ENCODE measurements at places on chromosomes 2 and 18. TPM values are rescaled to one million over a fixed set of nuclear protein-coding genes. Genes with fewer than 3 reads are reported as not detected.

TTN gene
- total RNA-seq = 1.3 TPM

ASAP2 gene
- 52.3 TPM for total RNA-seq

CCBE1 gene
- total RNA-seq = 1.2 TPM

SERPINB4 gene
- under 0.01 TPM for total RNA-seq

IL1RL2 gene
- total RNA-seq = under 0.01 TPM

CXCR4 gene
- 167 TPM for total RNA-seq

C18orf54 gene
- total RNA-seq = 4.9 TPM

TMEM198 gene
- total RNA-seq = not detected

ELAC1 gene
- total RNA-seq = 3.9 TPM

IL36RN gene
- not detected for total RNA-seq

TXNDC9 gene
- total RNA-seq = 131 TPM

DSG3 gene
- not detected for total RNA-seq

ACMSD gene
- total RNA-seq = not detected

PRKD3 gene
- total RNA-seq = 60.0 TPM

SRD5A2 gene
- total RNA-seq = not detected

LRRC30 gene
- not detected for total RNA-seq

CFAP221 gene
- 0.32 TPM for total RNA-seq

GDF7 gene
- 5.5 TPM for total RNA-seq

TUBA4B gene
- total RNA-seq = not detected

PCARE gene
- total RNA-seq = not detected

RBM43 gene
- total RNA-seq = 2.7 TPM

C2orf66 gene
- total RNA-seq = not detected

ADD2 gene
- total RNA-seq = 2.9 TPM

CELF4 gene
- not detected for total RNA-seq

POTEI gene
- total RNA-seq = under 0.01 TPM

Measured in epithelial cell of umbilical artery (primary cell).